ENCODE measurements at places on chromosomes 11 and 22.

DNA sequence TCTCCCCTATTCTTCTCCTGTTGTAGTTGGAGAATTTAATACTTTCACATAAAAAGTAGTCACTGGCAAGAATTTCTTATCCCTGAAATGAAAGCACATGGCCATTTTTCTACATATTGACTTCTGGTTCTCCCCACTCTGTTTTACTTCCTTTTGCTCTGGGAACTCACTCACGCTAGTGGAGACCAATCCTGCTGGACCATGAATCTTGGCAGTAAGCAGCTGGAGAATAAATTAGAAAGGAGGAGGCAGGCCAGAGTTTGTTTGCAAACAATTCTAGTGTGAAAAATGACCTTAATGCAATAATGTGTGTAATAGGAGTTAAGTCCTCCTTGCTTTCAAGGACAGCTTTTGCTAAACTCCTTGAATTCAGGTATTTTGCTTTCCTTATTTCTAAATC lies 412.3 kb upstream of the CHORDC1 start:
- no peak for DNase-seq

GRCh38 chr11:2289350-2289749 lies 12.4 kb downstream of the C11orf21 start:
- DNase-seq = no peak

GRCh38 chr11:13446444-13446843 lies 16.6 kb downstream of the BTBD10 start:
- no peak for DNase-seq

- no peak for DNase-seq
Observed at GRCh38 chr11:128684549-128685401, 9.1 kb upstream of the FLI1 start.

DNA sequence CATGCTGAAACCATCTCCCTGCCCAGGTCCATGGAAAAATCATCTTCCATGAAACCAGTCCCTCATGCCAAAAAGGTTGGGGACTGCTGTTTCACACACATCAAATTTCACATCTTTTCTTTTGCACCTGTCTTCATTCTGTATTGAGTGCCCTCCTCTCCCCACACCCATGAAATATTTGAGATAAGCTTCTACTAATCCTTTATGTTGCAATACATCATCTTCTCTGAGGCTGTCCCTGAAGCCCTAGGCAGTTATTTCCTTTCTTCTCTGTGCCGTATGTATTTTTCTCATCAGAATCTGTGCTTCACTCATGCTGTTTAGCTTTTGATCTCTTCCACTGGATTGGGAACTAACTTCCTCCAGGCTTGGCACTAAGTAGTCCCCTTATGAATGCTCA lies 40.0 kb upstream of the RRM1 start:
- no peak for DNase-seq

- DNase-seq = no peak
Observed at GRCh38 chr11:95065336-95065735, 1.4 kb upstream of the SRSF8 start.

- DNase-seq = no peak
Observed at GRCh38 chr11:67484847-67485311, 2.1 kb downstream of the AIP start.

DNA sequence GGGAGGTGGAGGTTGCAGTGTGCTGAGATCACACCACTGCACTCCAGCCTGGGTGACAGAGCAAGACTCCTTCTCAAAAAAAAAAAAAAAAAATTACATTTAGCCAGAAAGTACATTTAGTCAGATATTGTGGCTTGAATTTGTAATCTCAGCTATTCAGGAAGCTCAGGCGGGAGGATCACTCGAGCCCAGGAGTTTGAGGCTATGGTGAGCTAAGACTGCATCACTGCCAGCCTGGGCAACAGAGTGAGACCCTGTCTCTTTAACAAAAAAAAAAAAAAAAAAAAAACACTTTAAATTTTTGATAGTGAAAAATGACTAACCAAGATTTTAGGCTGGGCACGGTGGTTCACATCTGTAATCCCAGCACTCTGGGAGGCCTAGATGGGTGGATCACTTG lies 27.3 kb downstream of the MRTFA start:
- DNase-seq = no peak

- DNase-seq = peak; percentile 61
Observed at GRCh38 chr11:79493555-79494171, 52.8 kb upstream of the TENM4 start.

All from prostate gland (tissue), 2 donors.